ENCODE measurements at places on chromosomes 6 and 20. TPM values are rescaled to one million over a fixed set of nuclear protein-coding genes. Genes with fewer than 3 reads are reported as not detected.

MAS1 gene
- total RNA-seq: not detected

AGPAT4 gene
- 0.88 TPM for total RNA-seq

SNPH gene
- total RNA-seq: 0.20 TPM

TRIM31 gene
- not detected for total RNA-seq

TAGAP gene
- total RNA-seq: 0.45 TPM

ZSCAN23 gene
- 0.40 TPM for total RNA-seq

RFX6 gene
- total RNA-seq: not detected

SRMS gene
- not detected for total RNA-seq

SAMD10 gene
- 3.5 TPM for total RNA-seq

TRIM40 gene
- not detected for total RNA-seq

TNFRSF6B gene
- 0.40 TPM for total RNA-seq

DTNBP1 gene
- 4.3 TPM for total RNA-seq

PNLDC1 gene
- total RNA-seq: 0.23 TPM

OTOR gene
- not detected for total RNA-seq

GABRR2 gene
- total RNA-seq: 0.58 TPM

GNMT gene
- 467 TPM for total RNA-seq

C20orf144 gene
- not detected for total RNA-seq

EYS gene
- 1.3 TPM for total RNA-seq

CST5 gene
- total RNA-seq: not detected

Measured in left lobe of liver (tissue), 2 donors.